ENCODE measurements at places on chromosomes 6 and 20.

- no peak for DNase-seq
Measured at GRCh38 chr6:164210783-164211182, 796.3 kb downstream of the QKI start.

- no peak for DNase-seq
Measured at GRCh38 chr6:130132286-130132701, 90.5 kb downstream of the SAMD3 start.

GRCh38 chr20:47237715-47238114 is 118.8 kb downstream of the ZMYND8 start:
- no peak for DNase-seq

GRCh38 chr6:41659935-41660334 is 21.7 kb downstream of the MDFI start:
- DNase-seq: no peak

DNA sequence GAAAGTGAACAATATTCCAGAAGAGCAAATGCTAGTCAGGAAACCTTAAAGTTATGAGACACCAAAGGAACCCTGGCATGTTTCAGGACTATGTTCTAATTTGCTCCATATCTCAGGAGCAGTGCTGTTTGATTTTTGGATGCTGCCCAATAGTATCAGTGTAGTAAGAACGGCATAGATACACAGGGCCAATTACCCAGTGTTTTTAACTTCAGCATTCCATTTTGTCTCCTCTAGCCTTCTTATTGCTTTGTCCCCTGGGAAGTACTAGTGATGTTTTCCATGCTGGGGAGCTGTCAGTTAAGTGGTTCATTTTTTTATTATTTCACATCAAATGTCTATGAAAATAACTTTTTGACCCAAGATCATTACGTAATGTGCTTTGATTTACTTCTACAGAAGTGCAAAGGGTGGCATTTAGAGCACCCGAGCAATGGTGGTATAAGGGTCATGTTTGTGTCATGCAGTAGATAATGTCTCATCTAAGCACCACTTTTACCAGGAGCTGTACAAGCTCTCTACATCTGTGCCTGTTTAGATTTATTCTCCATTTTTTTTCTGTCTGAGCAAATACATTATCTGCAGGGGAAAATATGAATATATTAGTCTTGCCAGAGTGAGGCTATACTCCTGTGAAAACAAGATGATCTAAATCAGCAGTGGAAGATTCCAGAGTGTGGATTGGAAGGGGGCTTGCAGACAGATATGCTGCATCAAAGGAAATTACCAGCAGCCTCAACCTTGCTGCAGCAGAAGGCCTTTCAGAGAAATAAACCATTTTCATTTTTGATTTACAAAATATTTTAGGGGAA is 198.8 kb upstream of the OPRM1 start:
- no peak for DNase-seq

DNA sequence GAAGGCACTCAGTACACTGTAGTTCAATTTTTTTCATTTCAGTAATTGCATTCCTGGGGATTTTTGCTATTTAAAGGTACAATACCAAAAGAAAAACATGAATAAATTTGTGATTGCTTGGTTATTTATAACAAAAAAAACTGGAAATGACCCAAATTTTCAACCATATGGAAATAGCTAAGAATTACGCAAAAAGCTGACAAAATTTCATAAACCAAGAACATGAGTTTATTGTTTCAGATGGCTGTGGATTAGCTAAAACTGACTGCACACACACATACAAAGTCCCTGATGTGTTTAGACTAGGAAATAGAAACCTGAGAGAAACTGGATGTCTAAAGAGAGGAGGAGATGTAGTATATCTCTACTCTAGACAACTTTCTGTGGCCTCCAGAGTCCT is 718.4 kb upstream of the CHD6 start:
- DNase-seq: no peak

GRCh38 chr6:155223646-155224451 is 40.0 kb upstream of the CLDN20 start:
- DNase-seq: peak; percentile 71

DNA sequence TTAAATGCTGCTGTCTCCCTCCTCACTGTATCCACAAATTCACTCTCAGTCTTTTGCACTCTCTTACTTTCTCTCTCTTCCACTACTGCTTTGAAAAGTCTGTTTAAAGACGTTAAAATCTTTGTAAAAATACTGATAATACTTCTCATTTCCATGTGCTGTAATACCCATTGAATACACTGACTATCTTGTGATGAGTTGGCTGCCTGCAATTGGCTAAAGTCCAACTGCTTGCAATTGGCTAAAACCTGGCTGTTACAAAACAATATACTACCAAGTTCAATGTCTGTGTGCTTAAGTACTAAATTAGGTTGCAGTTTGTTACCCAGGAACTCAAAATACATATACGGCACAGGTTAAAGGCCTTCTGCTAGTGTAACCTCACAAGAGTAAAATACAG is 264.8 kb downstream of the THBS2 start:
- DNase-seq: no peak

- no peak for DNase-seq
Measured at GRCh38 chr20:37758332-37758731, 64.5 kb downstream of the CTNNBL1 start.
